ENCODE measurements at places on chromosomes 6 and 20.

GRCh38 chr6:96899019-96899418 lies 1.3 kb upstream of the NDUFAF4 start:
- DNase-seq: no peak

DNA sequence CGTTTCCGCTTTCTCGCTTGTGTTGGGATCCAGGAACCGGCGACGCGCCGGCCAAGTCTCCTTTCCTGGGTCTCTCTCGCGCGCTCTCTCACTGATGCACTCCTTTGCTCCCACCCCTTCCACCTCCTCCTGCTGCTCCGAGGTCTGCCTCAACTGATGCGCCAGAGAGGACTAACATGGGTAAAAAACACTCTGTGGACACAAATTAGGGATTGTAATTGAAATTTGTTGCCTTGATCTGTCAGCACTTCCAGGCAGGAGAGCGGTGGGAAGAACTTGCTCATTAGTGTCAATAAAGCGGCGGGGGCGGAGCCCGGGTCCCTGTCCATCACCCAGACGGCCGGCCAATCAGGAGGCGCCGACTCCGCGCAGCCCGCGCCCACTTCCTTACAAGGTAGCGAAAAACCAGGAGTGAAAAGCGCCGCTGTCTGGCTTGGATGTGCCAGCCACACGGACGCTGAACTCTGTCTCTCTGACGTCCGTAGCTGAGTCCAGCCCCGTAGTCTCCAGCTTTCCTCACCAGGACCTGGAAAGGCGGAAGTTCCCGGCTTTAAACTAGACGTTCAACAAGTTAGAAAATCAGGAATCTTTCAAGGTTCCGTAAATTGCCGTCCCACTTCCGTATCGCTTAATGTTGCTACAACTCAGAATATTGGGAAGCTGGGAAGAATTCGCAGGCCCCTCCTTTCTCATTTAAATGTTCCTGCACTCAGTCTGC lies at the start of gene TBX18:
Gene TBX18, minus strand, starts transcription at position 267 of the 718 bp plus-strand sequence. CDS start 417 bp downstream, outside the sequence.
- DNase-seq: no peak

DNA sequence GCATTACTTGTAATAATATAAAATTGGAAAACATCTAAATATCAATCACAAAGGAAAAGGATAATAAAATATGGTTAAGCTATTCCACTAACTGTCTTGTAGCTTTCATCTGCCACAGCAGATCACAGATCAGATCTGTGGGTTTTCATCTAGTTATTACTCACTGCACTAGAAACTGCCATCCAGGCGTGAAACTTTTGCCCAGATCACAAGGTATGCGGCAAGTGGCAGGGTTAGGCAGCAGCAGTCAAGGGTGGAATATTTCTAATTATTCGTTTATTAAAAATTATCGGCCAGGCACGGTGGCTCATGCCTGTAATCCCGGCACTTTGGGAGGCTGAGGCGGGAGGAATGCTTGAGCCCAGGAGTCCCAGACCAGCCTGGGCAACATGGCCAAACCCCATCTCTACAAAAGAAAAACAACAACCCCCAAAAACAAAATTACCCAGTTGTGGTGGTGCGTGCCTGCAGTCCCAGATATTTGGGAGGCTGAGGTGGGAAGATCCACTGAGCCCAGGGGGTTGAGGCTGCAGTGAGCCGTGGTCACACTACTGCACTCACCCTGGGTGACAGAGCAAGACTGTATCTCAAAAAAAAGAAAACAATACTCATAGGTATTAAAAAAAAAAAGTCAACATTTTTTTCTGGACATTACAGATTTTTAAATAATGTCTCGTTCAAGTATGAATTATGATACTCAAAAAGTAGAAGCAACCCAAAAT lies 32.1 kb downstream of the BEND3 start:
- no peak for DNase-seq

GRCh38 chr20:23687986-23688385 lies 852 bp downstream of the CST4 start:
- no peak for DNase-seq

DNA sequence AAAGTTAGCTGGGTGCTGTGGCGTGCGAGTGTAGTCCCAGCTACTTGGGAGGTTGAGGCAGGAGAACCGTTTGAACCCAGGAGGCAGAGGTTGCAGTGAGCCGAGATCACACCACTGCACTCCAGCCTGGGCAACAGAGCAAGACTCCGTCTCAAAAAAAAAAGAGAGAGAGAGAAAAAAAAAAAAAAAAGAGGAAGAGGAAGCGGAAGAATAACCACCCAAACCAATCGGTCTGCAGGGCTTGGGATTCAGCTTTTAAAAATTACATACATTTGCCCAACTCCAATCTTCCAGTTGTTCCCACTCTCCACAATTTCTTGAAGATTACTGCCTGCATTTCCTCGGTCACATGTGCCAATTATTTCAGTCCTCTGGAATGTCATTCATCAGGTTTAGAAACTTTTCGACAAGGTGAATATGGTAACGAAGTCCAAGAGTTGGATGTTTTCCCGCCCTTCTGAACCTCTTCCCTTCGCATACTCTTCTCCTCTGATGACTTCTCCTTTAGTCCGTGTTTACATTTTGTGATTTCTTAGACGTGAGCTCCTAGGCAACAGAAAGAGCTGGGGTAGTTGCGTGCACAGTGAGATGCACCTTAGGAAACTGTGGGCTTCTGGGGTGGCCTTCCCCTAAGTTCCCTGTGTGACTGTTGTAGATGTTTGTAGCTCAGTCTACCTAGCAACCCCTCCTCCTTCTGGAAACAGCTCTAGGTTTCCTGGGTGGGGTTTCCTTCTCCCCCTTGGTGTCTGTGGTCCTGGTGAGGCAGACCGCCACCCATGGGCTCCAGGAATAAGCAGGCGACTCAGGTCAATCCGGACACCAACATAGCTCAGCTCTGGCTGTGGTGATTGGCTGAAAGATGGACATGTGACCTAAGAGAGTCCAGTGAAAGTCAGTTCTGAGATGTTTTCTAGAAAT lies 63.0 kb upstream of the NCOA3 start:
- DNase-seq: no peak

DNA sequence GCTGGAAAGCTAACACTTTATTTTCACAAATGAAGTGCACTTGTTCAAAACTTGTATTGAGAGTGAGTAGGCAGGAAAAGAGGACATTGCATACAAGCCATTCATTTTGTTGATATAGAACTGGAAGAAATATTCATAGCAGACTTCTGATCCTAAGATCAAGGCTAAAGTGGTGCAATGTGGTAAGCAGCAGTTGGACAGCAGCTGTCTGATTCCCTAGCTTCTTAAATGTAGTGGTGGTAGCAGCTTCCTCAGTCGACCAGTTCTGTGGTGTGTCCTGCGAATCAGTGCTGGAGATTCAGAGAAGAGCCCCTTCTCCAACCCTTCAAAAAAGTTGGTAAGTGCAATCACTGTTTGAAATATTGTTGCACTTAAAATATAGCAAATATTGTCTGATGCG lies 281.7 kb upstream of the GJE1 start:
- no peak for DNase-seq

DNA sequence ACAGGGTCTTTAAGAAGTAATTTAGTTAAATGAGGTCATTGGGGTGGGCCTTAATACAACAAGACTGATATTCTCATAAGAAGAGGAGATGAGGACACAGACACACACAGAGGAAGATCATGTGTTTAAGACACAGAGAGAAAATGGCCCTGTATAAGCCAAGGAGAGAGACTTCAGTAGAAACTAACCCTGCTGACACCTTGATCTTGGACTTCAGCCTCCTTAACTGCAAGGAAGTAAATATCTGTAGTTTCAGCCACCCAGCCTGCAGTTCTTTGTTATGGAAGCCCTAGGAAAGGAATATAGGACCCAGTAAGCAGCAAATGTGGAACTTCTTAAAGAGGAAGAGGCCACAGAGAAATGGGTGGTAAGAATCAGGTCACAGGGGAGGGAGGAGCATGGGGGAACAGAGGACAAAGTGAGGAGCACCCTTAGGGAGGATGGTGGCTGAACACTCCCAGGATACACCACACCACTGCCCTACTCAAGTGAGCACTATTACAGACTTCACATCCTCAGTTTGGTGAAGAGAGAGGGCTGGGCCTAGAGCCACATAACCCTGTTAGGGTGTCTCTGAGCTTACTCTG lies 762 bp downstream of the SIRPB1 start:
- DNase-seq: no peak

DNA sequence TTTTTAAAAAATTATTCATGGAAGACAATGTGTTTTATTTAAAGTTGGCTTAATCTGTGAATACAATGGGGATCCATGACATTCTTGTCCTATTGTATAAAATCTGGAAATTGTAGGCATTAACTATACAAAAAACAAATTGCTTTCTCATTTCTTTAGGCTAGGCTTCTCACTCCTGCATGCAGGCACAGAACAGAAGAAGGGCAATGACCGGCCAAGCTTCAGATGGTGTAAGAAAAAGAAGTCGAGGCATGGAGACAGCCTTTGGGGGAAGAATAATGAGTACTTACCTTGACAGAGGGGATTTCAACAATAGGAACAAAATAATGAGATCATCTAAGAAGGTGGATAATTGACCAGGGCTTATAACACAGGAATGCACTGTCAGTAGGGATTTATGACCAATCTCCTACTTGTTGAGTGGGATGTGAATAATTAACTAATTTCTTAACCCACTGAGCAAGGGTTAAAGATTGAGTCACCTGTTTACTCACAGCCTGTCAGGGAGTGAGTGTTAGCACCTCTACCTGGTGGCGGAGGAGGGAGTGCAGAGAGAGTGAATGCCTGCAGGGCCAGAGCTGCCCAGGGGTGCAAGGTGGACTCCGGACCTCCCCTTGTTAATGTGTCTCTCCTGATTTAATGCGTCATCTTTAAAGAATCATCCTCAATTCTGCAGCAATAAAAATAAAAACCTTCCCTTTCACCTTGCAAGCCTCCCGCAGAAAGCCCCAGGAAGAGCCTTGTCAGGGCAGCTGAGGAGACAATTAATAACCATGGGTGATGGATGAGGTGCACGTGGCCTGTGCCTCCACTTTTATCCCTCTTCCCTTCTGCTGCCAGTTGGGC lies 3.9 kb downstream of the SLC22A2 start:
- no peak for DNase-seq

GRCh38 chr20:16846006-16846405 lies 97.8 kb downstream of the OTOR start:
- no peak for DNase-seq

- DNase-seq: no peak
These were observed 143.0 kb downstream of the DOK5 start for GRCh38 chr20:54618412-54618811.

- no peak for DNase-seq
These were observed 227.5 kb upstream of the MYLIP start for GRCh38 chr6:15901141-15902115.

GRCh38 chr6:12436224-12436623 lies 146.1 kb downstream of the EDN1 start:
- DNase-seq: no peak

- DNase-seq: no peak
These were observed 53.6 kb upstream of the LRRC1 start for GRCh38 chr6:53741034-53741823.

All from posterior cingulate gyrus (tissue), 11 donors.